ENCODE measurements at places on chromosomes 3 and 15.

- no peak for DNase-seq
Measured at GRCh38 chr3:54625805-54626787, 301.8 kb downstream of the LRTM1 start.

- peak; percentile 78 for DNase-seq
Measured at GRCh38 chr15:92907896-92908712, 8.0 kb downstream of the CHD2 start.

DNA sequence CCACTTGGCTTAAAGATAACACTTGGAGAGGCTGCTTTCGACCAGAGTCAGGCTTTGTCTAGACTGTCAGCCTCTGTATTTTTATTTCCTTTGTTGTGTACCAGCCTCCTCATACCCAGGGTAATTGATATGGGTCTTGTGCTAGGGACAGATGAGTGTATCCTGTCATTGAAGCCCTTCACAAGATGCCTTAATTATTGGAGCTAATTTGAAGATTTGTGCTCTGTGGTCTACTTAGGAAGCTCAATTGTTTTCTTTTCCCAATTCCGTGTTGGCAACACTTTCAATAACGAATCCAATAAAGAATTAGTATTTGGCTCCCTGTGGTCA is 60.5 kb upstream of the DPH6 start:
- no peak for DNase-seq

GRCh38 chr3:157574531-157574930 is 71.3 kb upstream of the VEPH1 start:
- no peak for DNase-seq

DNA sequence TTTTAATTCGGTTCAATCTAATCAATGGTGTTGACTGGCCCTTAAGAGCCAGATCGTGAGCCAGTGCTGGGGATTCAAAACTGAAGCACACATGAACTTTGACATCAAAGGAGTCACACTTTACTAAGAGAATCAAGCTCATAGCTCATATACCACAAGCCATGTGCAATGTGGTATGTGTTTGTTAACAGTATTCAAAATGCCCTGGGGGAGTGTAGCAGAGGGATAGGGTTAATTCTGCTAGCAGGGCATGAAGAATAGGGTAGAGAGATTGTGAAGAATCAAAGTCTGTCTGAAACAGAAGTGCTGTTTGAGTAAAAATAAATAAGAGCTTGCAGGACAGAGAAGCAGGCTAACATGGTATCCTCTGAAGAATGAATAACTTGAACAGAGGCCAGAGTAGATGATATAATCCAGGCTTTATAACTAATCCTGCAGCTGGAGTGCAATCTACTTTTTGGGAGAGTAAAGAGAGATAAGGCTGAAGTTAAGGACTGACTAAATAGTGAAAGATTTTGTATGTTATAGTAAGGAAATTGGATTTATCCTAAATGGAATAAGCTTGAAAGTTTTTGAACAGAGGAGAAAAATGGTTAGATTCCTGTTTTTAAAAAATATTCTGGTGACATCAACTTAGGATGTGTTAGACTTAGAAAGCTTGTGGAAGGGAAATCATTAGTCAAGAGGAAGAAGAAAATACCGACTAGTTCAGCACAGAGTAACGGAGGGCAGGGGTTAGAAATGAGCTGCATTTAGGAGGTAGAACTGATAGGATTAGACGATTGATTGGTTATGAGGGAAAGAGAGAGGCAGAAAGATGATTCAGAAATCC is 292.0 kb downstream of the NFKBIZ start:
- no peak for DNase-seq

DNA sequence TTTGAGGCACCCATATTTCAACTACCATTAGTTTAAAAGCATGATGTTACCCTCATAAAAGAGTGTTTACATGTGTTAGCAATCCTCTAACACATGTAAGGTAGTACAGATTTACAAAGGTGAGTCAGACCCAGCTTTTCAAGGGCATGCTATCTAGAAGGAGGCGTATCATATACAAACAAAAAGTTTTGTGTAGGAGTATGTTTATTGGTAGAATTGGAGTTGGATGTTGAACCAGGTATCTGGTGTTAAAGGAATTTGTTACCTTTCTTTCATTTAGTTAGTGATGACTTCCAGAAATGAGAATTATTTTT is 2.4 kb downstream of the HACD3 start:
- DNase-seq = peak; percentile 68

- DNase-seq = peak; percentile 71
Measured at GRCh38 chr3:127959873-127960272, 44.8 kb downstream of the KBTBD12 start.

DNA sequence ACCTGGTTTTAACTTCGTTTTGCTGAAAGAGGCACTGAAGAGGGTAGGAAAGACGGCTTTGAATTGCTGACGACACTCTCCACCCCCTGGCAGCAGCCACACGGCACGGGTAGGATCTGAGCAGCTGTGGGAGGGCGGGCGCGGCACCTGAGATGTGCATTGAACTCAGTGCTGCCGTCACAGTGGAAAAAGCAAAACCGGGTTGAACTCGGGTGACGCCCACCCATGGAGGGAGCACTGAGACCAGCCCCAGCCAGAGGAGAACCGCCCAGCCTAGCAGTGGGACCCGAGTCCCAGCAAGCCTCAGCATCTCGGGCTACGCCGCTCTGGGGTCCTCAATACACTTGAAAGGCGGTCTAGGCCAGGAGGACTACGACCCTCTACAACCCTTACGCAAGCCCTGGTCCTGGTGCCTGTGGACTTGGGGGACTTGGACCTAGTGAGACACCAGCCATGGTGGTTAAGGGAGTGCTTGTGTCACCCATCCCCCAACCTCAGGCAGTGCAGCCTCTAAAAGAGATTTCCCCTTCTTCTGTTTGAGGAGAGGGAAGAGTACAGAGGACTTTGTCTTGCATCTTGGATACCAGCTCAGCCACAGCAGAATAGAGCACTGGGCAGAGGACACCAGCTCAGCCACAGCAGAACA is 50.0 kb upstream of the RPL35A start:
- DNase-seq = no peak

- no peak for DNase-seq
Measured at GRCh38 chr3:133937061-133937686, 41.5 kb upstream of the RAB6B start.

GRCh38 chr15:38670128-38671005 is 105.8 kb upstream of the RASGRP1 start:
- no peak for DNase-seq

- DNase-seq = no peak
Measured at GRCh38 chr3:25662736-25663320, 1.9 kb downstream of the TOP2B start.

- no peak for DNase-seq
Measured at GRCh38 chr3:14170531-14171159, 7.8 kb downstream of the XPC start.

GRCh38 chr3:171001957-171002694 is 24.4 kb downstream of the SLC2A2 start:
- peak; percentile 79 for DNase-seq

GRCh38 chr15:99019558-99020540 is 12.3 kb upstream of the PGPEP1L start:
- DNase-seq = no peak

DNA sequence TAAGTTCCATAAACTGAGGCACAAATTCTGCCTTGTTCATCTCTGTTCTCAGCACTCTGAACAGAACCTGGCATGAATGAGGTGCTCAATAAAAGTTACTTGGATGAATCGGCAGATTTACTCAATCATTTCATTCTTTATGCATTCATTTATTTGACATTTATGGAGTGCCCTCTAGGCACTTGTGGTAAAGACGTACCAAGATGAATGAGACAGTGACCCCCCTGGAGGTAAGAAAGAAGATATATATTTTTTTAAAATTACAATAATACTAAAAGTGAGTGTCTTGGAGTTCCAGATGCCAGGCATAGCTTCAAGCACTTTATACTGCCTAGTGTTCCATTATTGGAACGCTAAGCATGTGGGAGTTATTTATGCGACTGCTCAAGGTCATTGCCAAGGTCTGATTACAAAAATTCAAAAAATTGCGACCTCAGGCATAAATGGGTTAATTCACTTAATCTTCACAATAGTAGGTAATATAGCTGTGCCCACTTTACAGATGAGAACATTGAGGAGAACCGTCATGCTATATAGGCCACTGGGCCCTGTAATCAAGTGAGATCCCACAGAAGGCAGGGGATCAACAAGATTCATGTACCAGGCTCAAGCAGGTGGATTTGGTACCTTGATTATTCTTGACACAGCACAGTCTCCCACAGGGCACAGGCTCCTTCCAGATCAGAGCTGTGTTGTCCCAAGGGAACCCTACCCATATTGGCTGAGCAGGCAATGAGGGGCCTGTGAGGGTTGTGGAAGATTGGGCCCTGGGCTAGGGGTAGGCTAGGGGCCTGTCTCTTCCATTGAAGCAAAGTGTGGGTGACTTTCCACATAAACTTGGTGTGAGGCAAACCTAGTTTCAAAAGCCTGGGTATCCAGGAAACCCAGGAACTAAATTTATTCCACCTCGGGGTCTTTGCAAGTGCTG is 10.7 kb downstream of the XIRP1 start:
- DNase-seq = no peak

- DNase-seq = no peak
Measured at GRCh38 chr3:102511168-102511567, 76.4 kb downstream of the ZPLD1 start.

Measured in hepatocyte (in vitro differentiated cells).